Caudate nucleus (tissue), 63 donors: ENCODE measurements at places on chromosomes 1 and 21.
A peak's percentile ranks its signal among the peaks of the same experiment; 100 is the strongest.

DNA sequence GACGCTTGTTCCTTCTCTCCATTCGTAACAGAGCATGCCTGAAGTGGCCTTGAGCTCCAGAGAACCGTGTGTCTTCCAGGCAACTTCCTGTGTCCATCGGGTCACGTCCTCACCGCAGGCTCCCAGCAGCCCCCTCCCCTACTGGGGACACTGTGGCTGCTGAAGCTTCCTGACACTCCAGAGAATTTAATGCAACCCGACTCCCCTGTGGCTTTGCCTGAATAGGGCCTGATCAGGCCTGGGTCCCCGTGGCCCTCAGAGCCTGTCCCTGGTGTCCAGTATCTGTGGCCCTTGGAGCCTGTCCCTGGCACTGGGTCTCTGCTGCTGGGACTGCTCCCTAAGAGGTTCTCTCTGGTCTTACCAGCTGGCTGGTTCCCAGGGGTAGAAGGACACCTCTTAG, 219.7 kb upstream of the VAMP3 start:
- DNase-seq, result no peak

- DNase-seq, result peak; percentile 59
These were observed 827 bp downstream of the FMN2 start for GRCh38 chr1:240092301-240093119.

DNA sequence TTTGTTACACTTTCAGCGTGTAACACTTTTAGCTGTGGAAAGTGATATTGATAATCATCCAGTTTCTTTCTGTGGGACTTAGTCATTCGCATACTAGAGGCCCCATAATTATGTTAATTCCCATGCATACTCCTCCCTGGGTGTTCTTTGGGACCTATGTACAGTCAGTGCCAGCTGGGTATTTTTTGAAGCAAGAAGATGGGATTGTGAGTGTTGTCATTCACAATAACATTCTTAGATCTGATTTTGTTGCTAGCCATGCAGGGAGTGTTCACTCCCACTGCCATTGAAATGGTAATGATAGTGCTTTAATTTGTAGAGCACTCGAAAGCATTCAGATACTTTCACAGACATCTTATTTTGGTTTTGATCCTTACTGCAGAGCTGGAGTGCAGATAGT, 11.6 kb downstream of the SARS1 start:
- no peak for DNase-seq

DNA sequence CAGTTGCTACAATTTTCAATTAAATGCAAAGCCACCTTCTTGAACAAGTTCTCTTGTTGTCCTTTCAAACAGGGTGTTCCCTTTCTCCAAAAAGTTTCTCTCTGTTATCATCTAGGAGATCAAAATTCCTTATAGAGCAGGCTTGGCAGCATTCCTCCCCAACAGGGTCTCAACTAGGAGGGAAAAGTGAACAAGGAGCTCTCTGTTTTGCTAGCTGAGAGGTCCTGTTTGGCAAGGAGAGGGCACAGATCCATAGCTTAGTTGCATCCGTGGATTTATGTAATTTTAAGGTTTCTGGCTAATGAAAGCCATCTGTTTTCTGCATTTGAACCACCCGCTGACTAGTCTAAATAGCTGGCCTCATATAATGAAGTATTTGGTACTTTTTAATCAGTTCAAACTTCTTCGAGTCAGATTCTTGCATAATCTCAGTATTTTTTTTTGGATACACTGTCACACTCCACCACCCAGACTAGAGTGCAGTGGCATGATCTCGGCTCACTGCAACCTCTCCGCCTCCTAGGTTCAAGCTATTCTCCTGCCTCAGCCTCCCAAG, 54.0 kb downstream of the APP start:
- no peak for DNase-seq

DNA sequence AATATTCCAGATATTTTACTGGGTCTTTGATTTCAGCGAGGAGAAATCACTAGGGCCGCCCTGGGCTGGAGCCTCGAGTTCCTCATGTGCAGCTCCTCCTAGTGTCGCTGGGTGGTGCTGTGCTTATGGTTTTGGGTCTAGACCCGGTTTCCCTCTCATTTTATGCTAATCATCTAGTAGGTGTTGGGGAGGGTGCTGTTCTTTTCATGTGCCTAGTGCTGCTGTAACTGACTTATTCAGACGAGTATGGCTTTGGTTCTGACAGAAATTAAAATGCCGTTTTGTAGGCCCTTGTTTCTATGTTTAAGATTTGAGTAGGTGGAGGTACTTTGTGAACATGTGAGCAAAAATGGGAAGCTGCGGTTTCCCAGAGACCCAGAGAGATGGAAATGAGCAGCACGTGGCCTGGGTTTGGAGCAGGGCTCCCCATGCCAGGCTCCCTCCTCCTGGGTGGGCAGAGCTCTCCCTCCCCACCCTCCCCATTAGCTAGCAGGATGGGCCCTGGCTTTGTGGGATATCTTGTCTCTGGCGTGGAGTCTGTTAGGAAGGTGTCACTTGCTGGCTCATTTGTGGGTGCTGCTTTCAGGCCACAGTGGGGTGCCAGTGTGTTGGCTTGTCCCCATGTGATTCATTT, 74.0 kb upstream of the GPR88 start:
- DNase-seq, result no peak

- DNase-seq, result no peak
These were observed 8.3 kb downstream of the IL20 start for GRCh38 chr1:206873603-206874188.

GRCh38 chr1:109928591-109929111, 18.0 kb downstream of the CSF1 start:
- DNase-seq, result no peak

DNA sequence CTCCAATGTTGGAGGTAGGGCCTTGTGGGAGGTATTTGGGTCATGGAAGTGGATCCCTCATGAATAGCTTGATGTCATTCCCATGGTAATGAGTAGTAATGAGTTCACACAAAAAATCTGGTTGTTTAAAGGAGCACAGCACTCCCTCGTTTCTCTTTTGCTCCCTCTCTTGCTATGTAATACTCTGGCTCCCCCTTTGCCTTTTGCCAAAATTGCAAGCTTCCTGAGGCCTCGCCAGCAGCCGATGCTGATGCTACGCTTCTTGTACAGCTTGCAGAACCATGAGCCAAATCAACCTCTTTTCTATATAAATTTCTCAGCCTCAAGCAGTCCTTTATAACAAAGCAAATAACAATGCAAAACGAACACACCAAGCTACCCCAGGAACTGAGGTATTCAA, 80.9 kb downstream of the LHX9 start:
- no peak for DNase-seq

DNA sequence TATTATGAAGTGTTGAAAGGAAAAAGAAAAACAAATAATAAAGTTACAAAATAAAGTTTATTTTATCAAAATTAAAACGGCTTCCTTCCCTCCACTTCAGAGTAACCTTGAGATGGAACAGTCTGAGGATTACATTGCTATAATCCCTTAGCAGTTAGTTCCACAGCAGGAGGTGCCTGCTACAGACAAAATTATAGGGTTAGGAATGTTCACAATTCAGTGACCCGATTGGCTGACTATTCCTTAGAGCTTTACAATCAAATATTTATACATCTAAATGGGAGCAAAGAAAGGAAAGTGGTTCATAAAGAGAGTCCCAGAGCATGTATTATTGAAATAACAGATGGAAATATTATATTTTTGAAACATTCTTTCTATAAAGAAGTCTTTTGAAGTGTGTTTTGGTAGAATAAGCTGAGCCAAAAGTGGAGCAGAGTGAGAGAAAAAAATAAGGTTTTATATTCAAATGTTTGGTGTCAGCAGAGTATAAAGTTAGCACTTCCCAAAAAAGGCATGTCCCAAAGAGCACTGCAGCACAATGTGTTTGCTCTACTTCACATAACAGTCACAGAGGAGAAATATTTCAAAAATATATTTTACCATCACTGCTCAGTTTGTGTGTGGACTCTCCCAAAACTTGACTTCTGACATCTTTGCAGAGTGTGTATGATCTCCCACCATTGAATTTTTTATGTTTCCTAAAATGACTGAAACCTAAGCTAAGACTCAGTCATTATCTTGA, 71.4 kb upstream of the GORAB start:
- no peak for DNase-seq

- DNase-seq, result peak; percentile 92
These were observed 19.4 kb downstream of the RHBG start for GRCh38 chr1:156388174-156389137.

DNA sequence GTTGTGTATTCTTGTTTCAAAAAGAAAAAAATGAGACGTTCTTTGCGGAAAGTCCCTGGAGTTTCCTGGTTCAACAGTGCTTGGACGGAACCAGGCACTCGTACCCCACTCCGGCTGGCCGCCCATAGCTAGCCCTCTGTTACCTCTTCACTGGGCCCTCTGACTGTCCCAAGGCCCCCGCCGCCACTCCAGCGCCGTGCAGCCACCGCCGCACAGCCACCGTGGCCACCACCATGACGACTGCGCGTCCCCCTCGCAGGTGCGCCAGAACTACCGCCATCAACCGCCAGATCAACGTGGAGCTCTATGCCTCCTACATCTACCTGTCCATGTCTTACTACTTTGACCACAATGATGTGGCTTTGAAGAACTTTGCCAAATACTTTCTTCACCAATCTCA, 9.6 kb downstream of the SNIP1 start:
- DNase-seq, result no peak

- DNase-seq, result no peak
These were observed 39.5 kb downstream of the LRRC8B start for GRCh38 chr1:89563957-89564604.

- DNase-seq, result no peak
These were observed 80.5 kb downstream of the FNBP1L start for GRCh38 chr1:93528412-93528811.

GRCh38 chr1:18946550-18947381, 9.7 kb downstream of the IFFO2 start:
- DNase-seq, result no peak

DNA sequence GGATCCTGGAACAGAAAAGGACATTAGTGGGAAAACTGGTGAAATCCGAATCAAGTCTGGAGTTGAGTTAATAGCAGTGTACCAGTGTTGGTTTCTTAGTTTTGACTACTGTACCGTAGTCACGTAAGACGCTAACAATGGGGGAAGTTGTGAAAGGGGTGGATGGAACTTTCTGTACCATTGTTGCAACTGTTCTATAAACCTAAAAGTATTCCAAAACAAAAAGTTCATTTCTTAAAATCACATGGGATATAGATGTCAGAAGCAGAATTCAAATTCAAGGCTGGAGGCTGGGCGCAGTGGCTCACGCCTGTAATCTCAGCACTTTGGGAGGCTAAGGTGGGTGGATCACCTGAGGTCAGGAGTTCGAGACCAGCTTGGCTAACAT, 16.9 kb downstream of the ARHGEF19 start:
- DNase-seq, result no peak

DNA sequence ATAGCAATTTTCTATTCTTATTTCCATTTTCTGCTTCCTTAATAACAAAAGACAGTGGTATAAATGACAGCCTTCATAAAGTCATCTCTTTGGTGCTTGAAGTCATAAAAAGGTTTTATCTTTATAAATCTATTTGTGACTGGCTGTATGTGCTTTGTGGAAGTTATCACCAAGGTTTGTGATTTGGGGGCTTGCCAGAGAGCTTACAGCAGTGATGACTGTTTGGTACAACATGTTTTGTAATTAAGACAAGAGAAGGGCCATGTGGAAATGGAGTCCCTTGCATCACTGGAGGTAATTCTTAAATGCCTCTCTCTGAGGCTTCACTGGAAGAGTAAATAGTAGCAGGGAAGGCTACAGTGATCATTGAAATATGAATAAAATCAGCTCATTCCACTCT, 2.7 kb downstream of the SLC35F3 start:
- no peak for DNase-seq

DNA sequence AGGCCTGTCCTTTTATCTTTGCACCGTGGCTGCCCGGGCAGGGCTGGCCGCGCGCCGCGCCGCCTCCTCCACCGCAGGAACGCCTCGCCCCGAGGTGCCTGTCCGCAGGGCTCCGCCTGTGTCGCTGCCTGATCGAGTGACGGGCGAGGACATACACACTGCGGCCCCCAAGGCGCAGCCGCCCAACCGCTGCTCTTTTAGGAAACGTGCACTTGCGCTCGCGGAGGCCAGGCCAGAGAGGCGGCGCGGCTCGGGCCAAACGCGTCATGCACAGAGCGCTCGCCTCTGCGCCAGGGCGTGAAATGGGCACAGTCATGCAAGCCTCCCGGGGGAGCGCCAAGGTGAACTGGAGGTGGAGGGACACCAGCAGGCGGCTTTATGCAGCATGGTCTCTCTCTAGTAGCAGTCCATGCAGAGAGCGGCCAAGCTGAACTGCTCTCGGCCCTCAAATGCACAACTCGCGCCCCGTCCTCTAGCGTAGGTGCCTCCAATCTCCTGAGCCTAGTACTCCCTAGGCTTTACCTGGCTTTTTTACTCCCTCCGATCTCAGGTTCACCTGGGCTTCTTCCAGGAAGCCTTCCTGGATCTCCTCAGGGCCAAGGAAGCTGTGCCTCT, 12.9 kb downstream of the TRABD2B start:
- no peak for DNase-seq

GRCh38 chr1:150575518-150576366, 3.7 kb downstream of the MCL1 start:
- DNase-seq, result no peak

- DNase-seq, result no peak
These were observed 32.4 kb downstream of the KCNN3 start for GRCh38 chr1:154837672-154838171.

GRCh38 chr1:65109487-65109886, 38.5 kb upstream of the AK4 start:
- DNase-seq, result no peak

DNA sequence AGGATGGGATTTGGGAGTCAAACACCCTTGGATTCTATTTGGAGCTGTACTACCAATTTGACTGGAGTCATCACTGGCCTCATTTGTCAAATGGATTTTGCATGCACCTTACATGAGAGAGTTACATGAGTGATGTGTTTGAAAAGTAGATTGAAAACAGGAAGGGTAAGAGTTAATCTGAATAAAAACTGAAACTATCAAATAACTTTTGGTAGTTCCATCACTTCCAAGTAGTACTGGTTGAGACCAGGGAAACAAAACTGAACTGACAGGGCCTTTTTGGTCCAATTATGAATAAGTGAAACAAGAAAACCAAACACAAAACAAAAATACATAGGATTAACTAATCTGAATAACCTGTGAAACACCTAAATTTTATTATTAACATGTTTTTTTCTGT, 30.2 kb downstream of the NUCKS1 start:
- no peak for DNase-seq

GRCh38 chr1:118185084-118185832, at the start of gene SPAG17:
Gene SPAG17, minus strand, starts transcription at chr1:118185228. Its CDS starts 71 bp downstream, at chr1:118185157.
- peak; percentile 9 for DNase-seq

GRCh38 chr1:234858722-234859121, 248.7 kb upstream of the IRF2BP2 start:
- no peak for DNase-seq

DNA sequence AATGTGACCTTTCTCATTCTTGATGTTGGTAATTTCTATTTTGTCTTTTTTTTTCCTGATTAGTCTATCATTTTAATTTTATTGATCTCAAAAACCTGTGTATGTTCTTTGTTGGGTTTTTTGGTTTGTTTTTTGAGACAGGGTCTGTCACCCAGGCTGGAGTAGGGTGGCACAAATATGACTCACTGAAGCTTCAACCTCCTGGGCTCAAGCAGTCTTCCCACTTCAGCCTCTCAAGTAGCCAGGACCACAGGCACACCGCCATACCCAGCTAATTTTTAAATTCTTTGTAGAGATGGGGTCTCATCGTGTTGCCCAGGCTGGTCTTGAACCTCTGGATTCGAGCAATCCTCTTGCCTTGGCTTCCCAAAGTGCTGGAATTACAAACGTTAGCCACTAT, 145.2 kb downstream of the PIK3R3 start:
- DNase-seq, result no peak

GRCh38 chr1:8551613-8552489, 233.9 kb downstream of the SLC45A1 start:
- no peak for DNase-seq
